ENCODE measurements at places on chromosomes 11 and 22.

GRCh38 chr22:33842421-33843094, 77.7 kb downstream of the LARGE1 start:
- no peaks in the 10 kb centered on the region for H3K27me3 ChIP-seq
- H3K27ac ChIP-seq = no peak overlapping the region
- H3K4me3 ChIP-seq = no peak overlapping the region

DNA sequence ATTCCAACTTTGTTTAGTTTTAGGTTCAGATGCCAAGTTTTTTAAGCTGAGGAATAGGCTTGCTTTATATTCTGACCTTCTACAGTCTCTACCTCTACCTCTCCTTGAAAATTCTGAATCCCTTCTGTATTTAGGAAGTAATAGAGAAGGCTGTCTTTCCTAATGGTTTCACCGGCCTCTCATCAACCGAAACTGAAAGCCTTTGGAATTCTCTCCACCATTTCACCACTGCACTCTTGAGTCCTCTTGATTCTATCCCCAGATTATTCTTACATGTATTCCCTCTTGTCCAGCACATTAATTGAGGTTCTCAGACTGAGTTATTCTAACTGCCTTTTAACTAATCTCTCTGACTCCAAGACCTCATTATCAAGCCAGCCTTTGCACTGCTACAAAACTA, 67.7 kb upstream of the PICALM start:
- no peaks in the 10 kb centered on the region for H3K27me3 ChIP-seq
- H3K27ac ChIP-seq = no peak overlapping the region
- no peak for DNase-seq
- no peak overlapping the region for H3K4me3 ChIP-seq

DNA sequence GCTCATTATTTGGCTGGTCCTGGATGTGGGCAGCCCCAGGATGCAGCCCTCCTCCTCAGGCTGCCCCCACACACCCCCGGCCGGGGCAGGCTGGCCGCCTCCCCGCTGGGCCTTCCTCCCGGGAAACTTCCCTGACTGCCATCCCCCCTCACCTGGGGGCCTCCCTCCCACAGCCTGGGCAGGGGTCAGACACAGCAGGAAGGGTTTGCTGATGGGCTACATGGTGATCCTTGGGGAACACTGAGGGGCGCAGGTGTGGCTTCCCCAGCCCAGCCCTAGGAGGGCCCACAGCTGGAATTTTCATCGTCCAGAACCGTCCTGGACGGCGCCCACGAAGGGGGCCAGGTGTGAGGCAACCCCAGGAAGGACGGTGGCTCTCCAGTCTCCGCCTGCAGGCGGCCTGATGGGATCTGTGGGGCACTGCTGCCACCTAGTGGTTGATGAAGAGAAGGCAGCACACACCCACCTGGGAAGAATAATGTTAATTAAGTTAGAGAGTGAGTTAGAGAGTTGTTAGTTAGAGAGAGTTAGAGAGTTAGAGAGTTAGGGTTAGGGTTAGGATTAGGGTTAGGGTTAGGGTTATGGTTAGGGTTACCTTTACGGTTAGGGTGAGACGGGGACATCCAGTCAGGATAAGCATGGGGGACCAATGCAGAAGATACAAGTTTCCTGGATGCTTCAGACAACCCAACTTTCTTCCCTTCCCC, 75.9 kb upstream of the PRR5 start:
- DNase-seq = peak; percentile 48
- H3K27ac ChIP-seq = no peak overlapping the region
- no peaks in the 10 kb centered on the region for H3K4me1 ChIP-seq
- no peaks in the 10 kb centered on the region for H3K36me3 ChIP-seq
- H3K4me3 ChIP-seq = no peak overlapping the region

DNA sequence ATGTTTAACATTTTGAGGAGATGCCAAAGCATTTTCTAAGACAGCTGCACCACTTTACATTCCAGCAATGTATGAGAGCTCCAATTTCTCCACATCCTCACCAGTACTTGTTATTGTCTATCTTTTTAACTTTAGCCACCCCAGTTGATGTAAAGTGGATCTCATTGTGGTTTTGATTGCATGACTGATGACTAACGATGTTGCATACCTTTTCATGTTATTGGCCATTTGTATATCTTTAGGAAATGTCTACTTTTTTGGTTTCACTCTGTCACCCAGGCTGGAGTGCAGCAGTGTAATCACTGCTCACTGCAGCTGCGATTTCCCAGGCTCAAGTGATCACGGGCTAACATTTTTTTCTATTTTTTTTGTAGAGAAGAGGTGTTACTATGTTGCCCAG, 8.9 kb downstream of the TTC28 start:
- no peak overlapping the region for H3K4me3 ChIP-seq
- H3K36me3 ChIP-seq = no peaks in the 10 kb centered on the region
- DNase-seq = peak; percentile 18
- H3K27ac ChIP-seq = no peak overlapping the region

GRCh38 chr11:120340529-120340928, 4.3 kb downstream of the ARHGEF12 start:
- no peak overlapping the region for H3K4me3 ChIP-seq
- no peaks in the 10 kb centered on the region for H3K27me3 ChIP-seq
- DNase-seq = no peak
- peaks cover 43% of the 10 kb centered on the region for H3K4me1 ChIP-seq
- H3K36me3 ChIP-seq = no peaks in the 10 kb centered on the region
- peak overlapping the region; percentile 43 for H3K27ac ChIP-seq

GRCh38 chr11:60830478-60831142, 11.3 kb upstream of the CCDC86 start:
- no peaks in the 10 kb centered on the region for H3K4me1 ChIP-seq
- no peaks in the 10 kb centered on the region for H3K36me3 ChIP-seq
- no peak overlapping the region for H3K4me3 ChIP-seq

DNA sequence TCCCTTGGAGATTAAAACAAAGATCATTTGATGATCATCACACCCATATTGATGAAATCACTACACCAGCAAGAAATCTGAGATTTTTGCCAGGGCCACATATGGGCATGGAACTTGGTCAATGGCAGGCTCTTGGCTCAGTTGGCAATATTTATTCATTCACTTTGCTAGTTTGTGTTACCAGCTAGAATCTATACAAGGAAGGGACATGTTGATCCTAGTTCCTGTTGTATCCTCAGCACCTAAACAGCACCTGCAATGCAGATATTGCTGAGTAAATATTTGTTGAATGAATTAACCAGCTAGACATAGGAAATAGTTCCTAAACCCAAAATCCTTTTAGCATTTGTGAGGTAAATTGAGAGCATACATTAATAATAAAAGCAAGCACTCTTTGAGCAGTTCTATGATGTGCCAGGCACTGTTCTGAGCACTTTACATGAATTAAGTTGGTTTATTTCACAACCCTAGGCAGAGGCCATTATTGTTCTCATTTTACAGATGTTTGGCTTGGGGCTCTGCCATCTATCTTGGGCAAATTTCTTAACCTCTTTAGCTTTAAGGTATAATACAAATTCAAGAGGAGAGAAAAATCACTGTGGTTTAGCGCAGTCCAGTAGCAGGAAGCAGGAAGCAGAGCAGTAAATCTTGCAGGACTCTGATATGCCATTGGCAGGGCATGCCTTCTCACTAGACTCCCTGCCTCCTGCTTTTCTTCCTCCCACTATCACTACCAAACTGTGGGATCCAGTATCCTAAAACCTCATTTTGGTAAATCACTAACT, 1.6 kb downstream of the TRIM68 start:
- peak overlapping the region; percentile 63 for H3K4me3 ChIP-seq
- H3K27ac ChIP-seq = peak overlapping the region; percentile 34
- H3K4me1 ChIP-seq = peaks cover 4% of the 10 kb centered on the region
- peaks cover 10% of the 10 kb centered on the region for H3K36me3 ChIP-seq
- no peak for DNase-seq
- no peaks in the 10 kb centered on the region for H3K27me3 ChIP-seq

Measured in pancreas (tissue), 10 donors.